ENCODE measurements at places on chromosomes 5 and 9.

GRCh38 chr5:72408603-72409002 is 88.4 kb downstream of the PTCD2 start:
- no peak overlapping the region for H3K4me3 ChIP-seq
- H3K36me3 ChIP-seq, result no peaks in the 10 kb centered on the region
- no peaks in the 10 kb centered on the region for H3K4me1 ChIP-seq
- no peak for DNase-seq
- H3K27me3 ChIP-seq, result 0 out of 2 replicates have a peak, but pooled peaks cover 6% of the 10 kb centered on the region

GRCh38 chr9:126623667-126624478 is 10.1 kb downstream of the LMX1B start:
- H3K4me3 ChIP-seq, result no peak overlapping the region
- no peak overlapping the region for H3K27ac ChIP-seq
- H3K36me3 ChIP-seq, result no peaks in the 10 kb centered on the region
- H3K27me3 ChIP-seq, result no peaks in the 10 kb centered on the region
- DNase-seq, result no peak

- no peaks in the 10 kb centered on the region for H3K4me1 ChIP-seq
- no peak for DNase-seq
- no peak overlapping the region for H3K27ac ChIP-seq
- no peaks in the 10 kb centered on the region for H3K27me3 ChIP-seq
Measured at GRCh38 chr9:9912459-9912858, 700.3 kb downstream of the PTPRD start.

DNA sequence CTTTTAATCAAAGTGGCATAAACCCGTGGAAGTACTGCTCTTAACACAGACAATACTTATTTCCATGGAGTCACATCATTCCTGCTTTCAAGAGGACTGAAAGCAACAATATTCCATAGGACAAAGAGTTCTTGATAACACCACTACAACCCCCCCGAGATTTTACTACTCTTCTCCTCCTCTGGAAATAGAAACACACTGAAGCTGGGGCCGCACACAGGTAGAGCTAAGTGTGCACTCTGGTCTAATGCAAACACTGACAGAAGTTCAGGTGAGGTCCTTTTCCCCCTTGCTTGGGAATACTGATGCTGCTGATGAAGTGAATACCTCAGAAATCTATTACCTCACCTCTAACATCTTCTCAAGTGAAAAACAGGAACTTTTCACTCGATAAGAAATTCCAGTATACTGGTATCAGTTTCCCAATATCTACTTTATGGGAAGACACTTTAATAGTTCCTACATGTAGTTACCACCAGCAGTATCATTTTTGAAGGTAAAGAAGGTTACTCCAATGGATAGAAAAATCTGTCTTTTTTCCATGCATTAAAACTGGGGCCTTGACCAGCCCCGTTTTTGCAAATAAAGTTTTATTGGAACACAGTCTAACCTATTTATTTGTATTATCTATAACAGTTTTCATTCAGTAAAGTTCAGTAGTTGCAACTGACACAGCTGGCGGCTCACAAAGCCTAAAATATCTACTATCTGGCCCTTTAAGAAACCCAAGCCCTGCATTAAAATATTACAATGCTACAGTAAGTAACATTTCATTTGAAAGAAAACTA is 50.0 kb downstream of the GOLPH3 start:
- peaks cover 16% of the 10 kb centered on the region for H3K36me3 ChIP-seq
- H3K4me1 ChIP-seq, result no peaks in the 10 kb centered on the region
- H3K4me3 ChIP-seq, result no peak overlapping the region
- no peaks in the 10 kb centered on the region for H3K27me3 ChIP-seq

- H3K4me1 ChIP-seq, result no peaks in the 10 kb centered on the region
- DNase-seq, result no peak
- no peaks in the 10 kb centered on the region for H3K36me3 ChIP-seq
- no peaks in the 10 kb centered on the region for H3K27me3 ChIP-seq
Measured at GRCh38 chr5:80069251-80069800, 34.2 kb downstream of the THBS4 start.

DNA sequence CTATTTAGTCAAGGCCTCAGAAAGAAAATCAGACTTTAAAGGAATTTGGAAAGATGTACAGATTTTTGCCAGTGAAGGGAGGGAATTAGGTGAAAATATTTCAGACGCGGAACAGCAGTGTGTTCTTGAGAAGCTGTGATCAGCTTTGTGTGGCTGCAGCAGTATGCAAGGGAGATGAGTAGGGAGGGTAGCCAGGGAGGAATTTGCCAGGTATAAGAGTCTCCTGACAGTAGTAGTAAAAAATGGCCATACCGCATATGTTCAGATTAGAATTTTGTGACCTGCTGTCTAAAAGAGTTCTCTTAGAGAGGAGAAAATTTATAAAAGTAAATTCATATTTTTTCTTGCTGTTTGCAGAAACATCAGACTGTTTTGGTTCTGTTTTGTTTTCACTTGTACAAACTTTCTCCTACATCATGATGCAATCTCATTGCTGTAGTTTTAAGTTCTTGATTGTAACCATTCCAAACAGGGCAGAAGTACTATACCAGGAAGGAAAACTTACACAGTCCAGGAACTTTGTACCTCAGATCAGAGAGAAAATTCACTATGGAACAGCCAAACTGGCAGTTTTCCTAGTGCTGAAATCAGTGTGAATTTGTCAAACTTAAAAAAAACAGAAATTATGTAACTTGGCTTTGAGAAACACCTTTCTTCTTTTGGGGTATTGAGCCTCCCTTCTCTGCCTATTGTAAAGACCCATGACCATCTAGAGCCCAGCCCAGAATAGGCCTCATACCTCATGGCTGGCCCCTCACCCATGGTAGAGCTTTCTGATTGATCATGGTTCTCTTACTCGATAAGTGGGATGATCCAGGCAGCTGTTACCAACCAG is 78.4 kb upstream of the NR3C1 start:
- H3K27me3 ChIP-seq, result no peaks in the 10 kb centered on the region
- H3K27ac ChIP-seq, result no peak overlapping the region
- no peaks in the 10 kb centered on the region for H3K36me3 ChIP-seq
- H3K4me1 ChIP-seq, result no peaks in the 10 kb centered on the region
- no peak overlapping the region for H3K4me3 ChIP-seq
- no peak for DNase-seq

- H3K36me3 ChIP-seq, result no peaks in the 10 kb centered on the region
- H3K4me3 ChIP-seq, result no peak overlapping the region
- no peak overlapping the region for H3K27ac ChIP-seq
- no peak for DNase-seq
Measured at GRCh38 chr5:5716665-5717064, 294.2 kb downstream of the ICE1 start.

GRCh38 chr5:139131921-139132432 is 66.2 kb downstream of the SIL1 start:
- H3K27ac ChIP-seq, result no peak overlapping the region
- H3K27me3 ChIP-seq, result no peaks in the 10 kb centered on the region
- no peaks in the 10 kb centered on the region for H3K4me1 ChIP-seq
- no peaks in the 10 kb centered on the region for H3K36me3 ChIP-seq
- DNase-seq, result no peak

- H3K36me3 ChIP-seq, result no peaks in the 10 kb centered on the region
- DNase-seq, result no peak
- no peak overlapping the region for H3K27ac ChIP-seq
- no peaks in the 10 kb centered on the region for H3K27me3 ChIP-seq
- H3K4me1 ChIP-seq, result no peaks in the 10 kb centered on the region
- H3K4me3 ChIP-seq, result no peak overlapping the region
Measured at GRCh38 chr9:106310782-106311181, 552.2 kb upstream of the ZNF462 start.

Measured in HCT116 (cell line).